ENCODE measurements at places on chromosomes 7 and 10.

- no peak for DNase-seq
These were observed 57.6 kb upstream of the NANOS1 start for GRCh38 chr10:118971876-118972275.

- no peak for DNase-seq
These were observed 66.4 kb upstream of the ATRNL1 start for GRCh38 chr10:115026746-115027140.

DNA sequence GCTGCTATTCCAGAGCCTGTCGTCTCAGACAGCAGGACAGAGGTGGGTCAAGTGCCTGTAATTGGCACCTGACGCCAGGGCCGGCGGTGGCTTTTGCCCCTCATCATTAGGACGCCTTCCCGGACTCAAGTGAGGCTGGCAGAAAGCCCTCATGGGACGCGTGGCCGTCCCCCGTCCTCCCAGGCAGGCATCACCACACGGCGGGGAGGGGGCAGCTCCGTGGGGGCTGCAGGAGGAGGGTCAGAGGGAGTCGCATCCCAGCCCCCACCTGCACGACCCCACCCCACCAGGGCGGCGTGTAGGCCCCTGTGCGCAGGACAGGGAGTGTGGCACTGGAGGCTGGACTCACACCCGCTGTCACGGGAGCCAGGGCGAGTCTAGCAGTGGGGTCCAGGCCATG, 16.3 kb downstream of the CFAP46 start:
- no peak for DNase-seq

- no peak for DNase-seq
These were observed 242.6 kb upstream of the ZNF32 start for GRCh38 chr10:43891241-43891640.

DNA sequence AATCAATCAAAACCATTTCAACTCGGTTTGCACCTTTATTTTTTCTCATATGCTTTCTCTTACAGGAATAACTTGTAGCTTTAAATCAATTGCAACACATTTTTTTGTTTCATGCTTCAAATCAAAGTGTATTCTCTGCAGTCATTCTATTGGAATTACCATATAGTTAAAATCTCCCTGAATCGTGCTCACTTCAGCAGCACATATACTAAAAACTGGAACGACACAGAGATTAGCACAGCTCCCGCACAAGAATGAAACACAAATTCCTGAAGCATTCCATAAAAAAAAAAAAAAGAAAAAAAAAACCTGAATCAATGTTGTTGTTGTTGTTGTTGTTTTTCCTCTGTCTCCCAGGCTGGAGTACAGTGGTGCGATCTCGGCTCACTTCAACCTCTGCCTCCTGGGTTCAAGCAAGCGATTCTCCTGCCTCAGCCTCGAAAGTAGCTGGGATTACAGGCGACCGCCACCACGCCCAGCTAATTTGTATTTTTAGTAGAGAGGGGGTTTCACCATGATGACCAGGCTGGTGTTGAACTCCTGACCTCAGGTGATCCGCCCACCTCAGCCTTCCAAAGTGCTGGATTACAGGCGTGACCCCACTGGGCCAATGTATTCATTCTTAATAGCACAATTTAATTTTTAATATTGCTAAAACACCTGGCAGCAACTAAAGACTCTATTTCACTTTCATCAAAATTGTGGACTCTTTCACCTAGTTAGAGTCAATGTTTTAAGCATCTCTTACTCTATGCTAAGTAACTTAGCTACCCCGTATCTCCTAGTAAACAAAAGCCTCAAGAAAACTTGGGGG, 26.3 kb downstream of the ANKRD61 start:
- DNase-seq: no peak

GRCh38 chr7:150755473-150756099, 18.4 kb downstream of the GIMAP5 start:
- no peak for DNase-seq

GRCh38 chr10:130022511-130023299, 58.6 kb upstream of the EBF3 start:
- no peak for DNase-seq

DNA sequence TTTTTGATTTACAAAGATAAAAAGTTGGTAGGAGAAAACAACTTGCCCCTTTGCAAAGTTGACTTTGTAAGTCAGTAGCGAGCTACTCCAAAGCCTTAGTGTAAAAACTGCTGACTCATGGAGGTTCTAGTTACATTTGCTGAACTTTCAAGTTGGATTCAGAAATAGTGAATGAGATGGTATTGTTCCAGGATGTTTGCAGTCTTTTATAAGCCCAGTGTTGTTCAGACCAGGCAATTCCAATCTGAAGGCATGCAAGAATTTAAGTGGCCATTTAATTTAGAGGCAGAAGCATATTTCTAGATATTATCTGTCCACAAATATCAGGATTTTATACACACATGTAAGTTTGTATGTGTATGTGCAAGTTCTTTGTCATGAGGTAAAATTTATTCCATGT, 21.6 kb downstream of the TES start:
- no peak for DNase-seq

GRCh38 chr10:112467541-112468075, 20.6 kb downstream of the VTI1A start:
- DNase-seq: no peak

DNA sequence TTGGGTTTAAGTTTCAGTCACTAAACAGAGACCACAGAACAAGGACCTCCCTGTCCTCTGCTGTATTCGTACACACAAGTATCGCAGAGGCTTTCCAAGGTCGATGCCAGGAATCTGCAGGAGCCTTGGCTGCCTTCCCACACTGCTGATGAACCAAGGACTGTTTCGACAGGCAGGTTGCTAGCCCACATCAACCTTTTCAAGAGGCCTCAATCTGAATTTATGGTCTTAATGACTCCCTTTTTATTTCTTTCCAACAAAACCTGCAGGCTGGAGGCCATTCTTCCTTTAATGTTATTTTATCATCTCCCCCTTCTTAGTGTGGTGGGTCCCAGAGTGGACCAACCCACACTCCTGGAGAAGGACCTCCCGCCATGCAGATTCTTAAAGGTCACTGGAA, 45.6 kb downstream of the JCAD start:
- no peak for DNase-seq

- DNase-seq: no peak
These were observed 53.8 kb downstream of the TAX1BP1 start for GRCh38 chr7:27793780-27794179.

DNA sequence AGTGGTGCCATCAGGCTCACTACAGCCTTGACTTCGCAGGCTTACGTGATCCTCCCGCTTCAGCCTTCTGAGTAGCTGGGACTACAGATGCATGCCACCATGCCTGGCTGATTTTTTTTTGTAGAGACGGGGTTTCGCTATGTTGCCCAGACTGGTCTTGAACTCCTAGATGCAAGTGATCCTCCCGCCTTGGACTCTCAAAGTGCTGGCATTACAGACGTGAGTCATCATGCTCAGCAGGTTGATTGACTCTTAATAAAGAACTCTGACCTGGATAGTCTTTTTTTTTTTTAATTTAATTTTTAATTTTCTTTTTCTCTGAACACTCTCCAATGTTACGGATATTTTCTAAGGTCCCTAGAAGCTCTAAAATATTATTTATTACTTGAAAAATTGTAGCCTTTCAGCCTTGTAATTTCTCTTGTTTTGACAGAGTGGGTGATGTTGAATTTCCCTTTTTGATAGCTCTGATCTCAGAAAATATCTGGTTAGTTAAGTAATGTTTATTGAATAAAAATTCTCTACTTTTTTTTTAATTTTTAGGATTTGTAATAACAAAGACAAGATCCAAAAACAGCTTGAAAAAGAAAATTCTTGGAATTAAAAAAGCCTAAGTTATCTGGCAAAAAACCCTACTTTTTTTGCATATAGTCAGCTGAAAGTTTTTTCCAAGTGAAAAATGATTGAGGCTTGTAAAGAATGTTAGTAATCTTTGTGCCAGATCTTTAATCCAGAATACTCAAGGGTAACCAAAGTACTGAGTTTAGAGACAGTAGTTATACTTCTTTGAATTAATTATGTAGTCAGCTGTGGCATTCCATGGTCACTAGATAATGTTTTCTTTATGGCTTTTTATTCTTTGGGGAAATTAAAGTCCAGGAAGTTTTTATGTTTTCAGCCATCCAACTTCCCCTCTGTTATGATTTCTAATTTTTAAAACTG, 26.7 kb downstream of the TBC1D12 start:
- DNase-seq: no peak

DNA sequence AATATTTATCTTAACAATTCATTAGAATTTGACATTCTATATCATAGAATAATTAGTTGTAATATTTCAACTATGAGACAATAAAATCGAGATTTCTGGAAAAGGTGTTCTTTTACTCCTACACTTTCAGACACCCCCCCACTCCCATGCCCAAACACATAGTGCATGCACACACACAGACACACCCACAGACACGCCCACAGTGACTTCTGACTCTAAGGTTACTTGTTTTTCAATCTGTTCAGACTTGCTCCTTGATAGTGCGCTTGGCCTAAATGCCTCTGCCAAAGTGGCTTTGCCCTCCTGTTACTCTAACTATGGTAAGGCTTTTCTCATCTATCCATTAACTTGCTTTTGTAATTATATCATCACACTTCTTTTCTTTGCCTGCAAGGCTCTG, 144.0 kb upstream of the PPP1R3A start:
- no peak for DNase-seq

- no peak for DNase-seq
These were observed 3.2 kb upstream of the CLDN4 start for GRCh38 chr7:73827567-73828106.

GRCh38 chr7:66905689-66906088, 15.3 kb upstream of the TMEM248 start:
- no peak for DNase-seq

DNA sequence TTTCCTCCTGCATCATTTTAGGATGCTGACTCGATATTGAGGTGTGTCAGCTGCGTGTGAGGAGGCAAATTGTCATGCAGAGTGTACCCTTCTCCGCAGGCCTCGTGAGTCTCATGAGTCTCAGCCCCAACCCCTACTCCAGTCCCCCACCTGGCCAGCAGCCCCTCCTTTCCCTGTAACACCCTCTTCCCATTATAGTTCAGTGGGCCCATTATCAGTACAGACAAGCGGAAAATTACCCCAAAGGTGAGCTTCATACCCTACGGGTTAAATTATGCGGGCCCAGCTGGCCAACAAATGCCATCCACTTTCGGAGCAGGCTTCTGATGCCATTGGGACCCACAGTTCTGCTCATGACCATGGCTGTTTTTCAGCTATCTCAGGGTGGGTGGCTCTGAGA, 25.2 kb downstream of the SFTPD start:
- DNase-seq: no peak

- DNase-seq: no peak
These were observed 1.4 kb downstream of the PTF1A start for GRCh38 chr10:23193435-23194074.

DNA sequence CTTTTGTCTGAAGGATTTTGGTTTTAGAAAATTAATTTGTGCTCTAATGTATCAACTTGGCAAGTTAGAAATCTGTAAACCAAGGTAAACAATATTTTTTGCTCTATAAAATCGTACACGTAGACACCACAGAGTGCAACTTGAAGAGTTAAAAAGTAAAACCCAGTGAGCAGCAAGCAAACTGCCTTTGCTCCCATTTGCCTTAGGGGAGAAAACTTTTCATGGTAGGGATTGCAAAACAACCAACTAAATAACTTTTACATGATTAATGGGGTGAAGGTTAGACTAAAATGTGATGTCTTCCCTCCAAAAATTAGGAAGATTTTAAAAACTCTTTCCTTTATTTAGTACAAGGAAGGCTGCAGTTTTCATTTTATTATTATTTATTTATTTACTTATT, 224.2 kb upstream of the LYZL1 start:
- no peak for DNase-seq

DNA sequence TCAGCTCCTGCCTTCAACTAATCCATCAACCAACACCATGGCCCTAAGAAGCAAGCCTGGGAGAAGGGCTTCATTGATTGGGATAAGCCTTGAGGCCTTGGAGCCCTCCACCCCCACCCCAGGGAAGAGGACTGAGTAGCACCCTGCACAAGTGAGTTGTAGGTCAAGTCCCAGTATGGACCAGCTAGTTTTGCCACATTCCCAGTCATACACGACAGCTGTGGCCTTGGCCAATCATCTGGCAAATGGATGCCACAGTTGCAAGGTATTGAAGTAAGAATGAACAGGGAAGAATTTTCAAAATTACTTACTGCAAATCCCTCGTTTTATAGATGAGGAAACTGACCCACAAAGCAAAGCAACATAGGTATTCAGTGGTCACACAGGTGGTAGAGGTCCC, 109.7 kb downstream of the STRA8 start:
- no peak for DNase-seq

Measured in activated T-cell treated with anti-CD3 and anti-CD28 coated beads for 48 hours (primary cell).